ENCODE measurements at places on chromosomes 16 and 17.

DNA sequence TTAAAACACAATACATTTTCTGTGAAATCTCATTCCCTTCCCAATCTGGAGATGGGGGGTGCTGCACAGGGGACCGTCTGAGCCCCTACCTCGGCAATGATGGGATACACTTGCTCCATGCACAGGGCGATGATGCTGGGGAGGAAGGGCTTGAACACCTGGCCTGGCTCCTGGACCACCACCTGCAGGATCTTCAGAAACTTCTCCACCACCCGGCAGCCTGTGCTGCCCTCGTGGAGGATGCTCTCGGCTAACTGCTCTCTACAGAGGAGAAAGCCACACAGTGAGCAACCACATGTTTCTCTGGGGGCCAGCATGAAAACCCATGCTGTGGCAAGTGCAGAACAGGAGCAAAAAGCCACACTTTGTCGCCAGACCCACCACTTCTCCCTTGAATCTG is 42.4 kb upstream of the GSG1L start:
- DNase-seq, result no peak

DNA sequence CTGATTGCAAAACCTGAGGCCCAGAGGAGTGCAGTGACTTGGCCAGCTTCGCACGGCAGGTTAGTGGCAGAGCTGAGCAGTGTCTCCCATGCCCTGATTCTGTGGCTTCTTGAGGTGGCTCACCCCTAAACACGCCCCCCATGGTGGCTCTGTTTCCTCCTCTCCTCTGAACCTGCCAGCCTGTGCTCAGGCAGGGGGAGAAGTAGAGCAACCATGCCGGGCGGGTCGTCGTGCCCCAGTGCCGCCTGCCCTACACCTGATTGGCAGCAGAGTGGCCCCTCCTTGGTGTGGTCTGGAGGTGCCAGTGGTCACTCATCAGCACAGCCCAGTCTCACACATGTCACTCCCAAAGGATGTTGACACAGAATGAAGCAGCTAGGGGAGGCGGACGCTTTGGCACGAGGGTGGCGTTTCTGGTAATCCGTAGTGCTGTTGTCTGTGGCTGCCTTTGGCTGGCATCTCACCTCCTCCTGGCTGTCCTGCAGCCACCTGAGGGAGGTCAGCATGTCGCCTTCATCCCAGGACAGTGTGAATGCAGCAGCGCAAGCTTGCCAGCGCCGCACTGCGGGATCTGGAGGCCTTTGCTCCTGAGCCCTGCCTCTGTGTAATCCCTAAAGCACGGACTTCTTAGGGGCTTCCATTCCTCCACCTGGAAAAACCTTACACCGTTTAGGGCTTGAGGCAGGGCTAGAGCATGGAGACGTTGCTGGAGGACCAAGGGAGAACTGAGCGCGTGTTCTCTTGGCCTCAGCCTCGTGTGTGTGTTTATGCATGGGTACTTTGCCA is 294.7 kb downstream of the SEC14L1 start:
- peak; percentile 54 for DNase-seq

- DNase-seq, result no peak
Observed at GRCh38 chr17:19250421-19251173, 13.4 kb downstream of the EPN2 start.

DNA sequence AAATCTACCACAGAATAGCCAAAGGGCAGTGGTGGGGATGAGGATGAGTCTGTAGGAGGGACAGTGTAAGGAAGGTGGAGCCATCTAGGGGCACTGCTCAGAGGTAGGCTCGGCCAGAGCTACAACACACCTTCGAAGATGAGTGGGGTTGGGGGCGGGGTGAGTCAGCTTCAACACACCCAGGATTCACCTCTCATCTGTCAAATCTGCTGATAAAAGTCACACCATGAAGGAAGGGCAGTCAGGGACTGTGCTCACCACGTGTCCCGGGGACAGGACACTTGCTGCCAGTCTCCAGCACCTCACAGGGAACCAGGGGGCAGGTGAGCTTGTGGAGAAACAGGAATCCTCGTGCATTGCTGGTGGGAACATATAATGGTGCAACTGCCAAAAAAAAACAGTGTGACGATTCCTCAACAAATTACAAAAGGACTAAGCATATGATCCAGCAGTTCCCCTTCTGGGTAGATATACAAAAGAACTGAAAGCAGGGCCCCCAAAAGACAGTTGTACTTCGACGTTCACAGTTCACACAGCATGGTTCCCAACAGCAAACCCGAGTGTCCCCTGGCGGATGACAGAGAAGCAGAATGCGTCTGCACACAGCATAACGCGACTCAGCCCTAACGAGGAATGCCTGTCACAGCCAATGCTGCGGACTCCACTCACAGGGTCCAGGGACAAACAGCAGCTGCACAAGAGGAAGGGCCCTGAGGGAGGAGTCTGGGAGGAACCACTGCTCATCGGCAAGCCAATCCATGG is 133.1 kb downstream of the ANKRD11 start:
- no peak for DNase-seq

GRCh38 chr16:30992931-30993816 is 8.2 kb downstream of the HSD3B7 start:
- DNase-seq, result no peak

DNA sequence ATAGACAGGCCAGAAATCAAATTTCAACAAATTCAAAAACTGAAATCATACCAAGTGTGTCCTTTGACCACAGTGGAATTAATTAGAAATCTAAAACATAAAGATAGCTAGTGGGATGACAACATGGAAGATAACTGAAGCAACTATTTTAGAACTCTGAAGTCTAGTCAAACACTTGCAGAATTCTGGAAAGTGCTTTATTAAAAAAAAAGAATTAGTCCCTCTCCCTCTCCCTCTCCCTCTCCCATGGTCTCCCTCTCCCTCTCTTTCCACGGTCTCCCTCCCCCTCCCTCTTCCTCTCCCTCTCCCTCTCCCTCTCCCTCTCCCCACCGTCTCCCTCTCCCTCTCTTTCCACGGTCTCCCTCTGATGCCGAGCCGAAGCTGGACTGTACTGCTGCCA is 6.7 kb upstream of the OR4D1 start:
- DNase-seq, result no peak

DNA sequence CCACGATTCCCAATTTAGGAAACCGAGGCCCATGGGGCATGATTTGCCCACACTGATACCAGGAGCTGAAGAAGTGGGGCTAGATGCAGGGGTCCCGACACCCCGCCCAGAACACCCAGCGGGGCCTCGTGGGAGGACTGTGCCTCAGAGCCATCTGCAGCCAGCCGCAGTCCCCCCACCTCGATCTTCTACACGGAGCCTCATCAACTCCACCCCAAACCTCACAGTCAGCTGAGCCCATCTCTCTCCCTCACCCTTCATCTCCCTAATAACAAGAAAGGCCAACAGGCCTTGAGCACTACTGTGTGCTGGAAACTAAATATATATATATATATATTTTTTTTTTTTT is 4.2 kb downstream of the ITGAE start:
- no peak for DNase-seq

DNA sequence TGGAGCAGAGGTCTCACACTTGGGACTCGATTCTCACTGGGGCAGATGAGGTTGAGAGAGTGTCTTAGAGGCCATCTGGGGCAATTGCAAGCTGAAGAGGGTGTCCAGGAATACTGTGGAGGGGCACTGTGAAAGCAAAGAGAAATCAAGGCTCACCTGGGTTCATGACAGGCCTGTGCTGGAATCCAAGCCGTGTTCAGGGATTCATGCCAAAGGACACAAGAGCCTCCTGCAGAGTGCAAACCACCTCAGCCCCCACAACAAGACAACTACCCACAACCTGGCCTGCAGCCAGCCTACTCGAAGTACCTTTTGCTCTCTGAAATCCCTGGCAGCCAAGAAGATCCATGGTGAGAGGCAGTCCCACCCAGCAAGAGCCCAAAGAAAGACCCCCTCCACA is 2334.2 kb downstream of the TP53TG3F start:
- DNase-seq, result no peak

Data from activated naive CD8-positive, alpha-beta T cell treated with anti-CD3 and anti-CD28 coated beads, Interleukin-2, amount 10 ng/mL, durations not matched to agents 7 days and 5 days (primary cell).